ENCODE measurements at places on chromosomes 7 and 10.
A peak's percentile ranks its signal among the peaks of the same experiment; 100 is the strongest.

DNA sequence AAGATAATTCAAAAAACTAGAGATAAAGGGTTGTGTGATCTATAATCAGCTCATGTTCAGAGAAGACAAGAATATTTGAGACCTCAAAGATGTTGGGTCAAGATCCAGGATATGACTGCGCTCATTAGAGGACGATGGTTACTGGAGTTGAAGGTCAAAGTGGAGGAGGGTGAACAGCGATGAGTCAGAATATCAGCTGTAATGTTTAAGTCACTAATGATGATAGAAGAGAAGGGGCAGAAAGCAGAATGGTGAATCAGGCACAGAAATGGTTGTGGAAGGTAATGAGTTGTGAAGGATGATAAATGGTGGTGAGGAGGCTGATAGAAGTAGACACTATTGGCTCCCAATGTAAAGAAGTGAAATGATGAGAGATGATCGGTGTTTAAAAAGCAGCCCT is 540.3 kb downstream of the INHBA start:
- DNase-seq: no peak

GRCh38 chr10:63227207-63227895 is 94.2 kb downstream of the NRBF2 start:
- no peak for DNase-seq

DNA sequence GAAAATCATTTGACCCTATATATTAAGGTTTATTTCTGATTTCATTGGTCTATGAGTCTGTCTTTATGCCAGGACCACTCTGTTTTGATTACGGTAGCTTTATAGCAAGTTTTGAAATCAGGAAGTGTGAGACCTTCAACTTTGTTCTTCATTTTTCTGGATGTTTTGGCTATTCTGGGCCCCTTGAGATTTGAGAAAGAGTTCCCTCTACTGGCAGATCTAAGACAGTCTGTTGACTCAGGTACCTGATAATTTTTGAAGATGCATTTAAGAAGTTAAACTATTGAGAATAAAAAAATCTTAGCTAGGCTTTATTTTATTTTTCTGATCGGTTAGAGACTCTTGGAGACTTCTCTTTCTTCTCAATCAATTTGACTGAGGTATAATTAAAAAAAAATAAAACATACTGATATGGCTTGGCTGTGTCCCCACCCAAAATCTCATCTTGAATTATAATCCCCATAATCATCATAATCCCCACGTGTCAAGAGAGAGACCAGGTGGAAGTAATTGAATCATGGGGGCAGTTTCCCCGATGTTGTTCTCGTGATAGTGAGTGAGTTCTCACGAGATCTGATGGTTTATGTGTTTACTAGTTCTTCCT is 209.2 kb downstream of the SNX10 start:
- DNase-seq: peak; percentile 36

GRCh38 chr7:22210355-22210754 is 146.6 kb downstream of the RAPGEF5 start:
- DNase-seq: no peak

GRCh38 chr7:51961804-51962203 is 645.2 kb upstream of the COBL start:
- DNase-seq: no peak

DNA sequence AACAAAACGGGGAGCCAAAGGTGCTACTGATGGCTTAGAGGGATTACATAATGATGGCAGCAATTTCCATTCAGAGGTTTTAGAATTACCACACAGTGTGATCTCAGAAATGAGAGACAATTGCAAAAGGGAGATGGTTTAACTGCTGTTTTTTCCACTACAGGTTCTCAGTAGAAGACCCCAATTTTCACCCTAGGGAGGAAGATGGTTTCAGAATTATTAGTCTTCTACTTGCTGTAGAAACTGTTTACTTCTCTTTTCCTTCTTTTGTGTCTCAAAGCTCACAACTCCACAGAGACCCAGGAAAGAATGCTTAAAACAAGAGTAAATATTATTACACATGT is 226.5 kb downstream of the INHBA start:
- DNase-seq: no peak

GRCh38 chr10:514137-514671 is 175.3 kb downstream of the DIP2C start:
- peak; percentile 47 for DNase-seq

- DNase-seq: no peak
Measured at GRCh38 chr7:55963584-55964168, 709 bp upstream of the NIPSNAP2 start.

DNA sequence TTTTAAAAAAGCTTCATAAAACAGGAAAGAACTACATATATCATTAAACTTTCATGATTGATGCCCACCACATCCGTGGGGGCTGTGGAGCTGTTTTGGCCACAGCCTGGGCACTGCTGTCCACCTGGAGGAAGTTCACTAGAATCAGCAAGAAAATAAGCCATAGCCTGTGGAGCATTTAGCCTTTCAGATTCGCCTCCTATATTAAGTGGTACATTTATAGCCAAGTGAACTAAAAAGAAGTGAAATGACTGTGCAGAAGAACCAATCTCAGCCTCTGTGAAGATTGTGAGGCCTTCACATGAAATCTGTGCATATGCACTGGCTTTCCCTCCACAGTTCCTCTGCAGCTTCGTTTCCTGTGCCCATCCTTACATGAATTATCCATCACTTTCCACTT is 23.5 kb downstream of the WNT16 start:
- no peak for DNase-seq

DNA sequence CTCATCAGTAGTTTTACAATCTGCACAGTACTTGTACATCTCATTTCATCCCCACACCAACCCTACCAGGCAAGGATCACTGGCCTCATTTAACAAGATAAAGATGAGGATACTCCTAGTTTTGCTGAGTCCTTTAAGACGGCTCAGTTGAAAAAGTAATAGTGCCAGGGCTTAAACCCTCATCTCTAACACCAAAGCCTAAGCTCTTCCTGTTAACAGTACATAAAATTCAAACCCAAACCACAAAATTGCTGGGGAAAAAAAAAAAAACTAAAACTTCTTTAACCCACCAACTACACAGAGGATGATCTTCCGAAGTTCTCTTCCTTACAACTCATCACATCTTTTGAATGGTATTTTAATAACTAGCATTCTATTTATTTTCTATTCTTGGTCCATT is 1.3 kb downstream of the SAR1A start:
- no peak for DNase-seq

- DNase-seq: no peak
Measured at GRCh38 chr10:87862679-87863052, 667 bp downstream of the KLLN start.

DNA sequence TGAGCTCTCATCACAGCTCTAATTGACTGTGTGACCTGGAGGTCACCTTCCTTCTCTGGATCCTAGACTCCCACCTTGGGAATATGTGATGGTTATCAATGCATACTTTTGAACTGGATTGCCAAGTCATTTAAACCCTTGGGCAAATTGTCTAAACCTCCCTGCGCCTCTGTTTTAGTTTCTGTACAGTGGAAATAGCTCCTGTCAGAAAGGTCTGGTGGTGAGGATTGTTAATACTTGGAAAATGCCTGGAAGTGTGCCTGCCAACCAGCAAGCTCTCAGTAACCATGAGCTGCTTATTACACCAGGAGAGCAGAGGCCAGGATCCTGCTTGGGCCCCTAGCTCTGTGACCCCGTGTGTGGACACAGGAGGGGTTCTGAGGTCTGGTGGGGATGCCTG is 108.7 kb upstream of the PPIF start:
- DNase-seq: no peak

DNA sequence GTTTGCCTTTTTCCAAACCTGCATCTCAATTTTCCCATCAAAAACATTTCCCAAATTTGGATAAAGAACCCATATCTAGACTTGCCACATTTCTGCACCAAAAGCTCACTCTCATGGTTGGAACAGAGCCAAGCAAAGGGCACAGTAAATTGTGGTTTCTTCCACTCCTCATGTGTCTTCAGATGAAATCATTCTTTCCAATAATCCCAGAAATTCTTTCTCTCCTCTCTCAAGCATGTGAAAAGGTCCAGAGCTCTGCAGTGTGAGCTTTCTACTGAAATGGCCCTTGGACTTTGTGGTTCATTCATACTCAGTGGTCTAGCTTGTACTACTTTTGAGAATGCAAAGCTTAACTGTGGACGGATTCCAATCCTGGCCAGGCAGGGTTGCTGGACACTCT is 19.8 kb downstream of the PRSS2 start:
- no peak for DNase-seq

GRCh38 chr10:87551326-87551725 is 46.6 kb downstream of the MINPP1 start:
- no peak for DNase-seq

GRCh38 chr7:26684447-26684846 is 179.9 kb downstream of the SKAP2 start:
- no peak for DNase-seq

GRCh38 chr10:63595072-63595471 is 73.9 kb downstream of the REEP3 start:
- no peak for DNase-seq

- DNase-seq: no peak
Measured at GRCh38 chr10:8183241-8183704, 128.8 kb downstream of the GATA3 start.

- DNase-seq: no peak
Measured at GRCh38 chr10:119461923-119462322, 80.6 kb downstream of the RGS10 start.

- no peak for DNase-seq
Measured at GRCh38 chr10:130453721-130454542, 317.7 kb downstream of the GLRX3 start.

GRCh38 chr7:125504848-125505247 is 575.2 kb upstream of the POT1 start:
- DNase-seq: no peak

DNA sequence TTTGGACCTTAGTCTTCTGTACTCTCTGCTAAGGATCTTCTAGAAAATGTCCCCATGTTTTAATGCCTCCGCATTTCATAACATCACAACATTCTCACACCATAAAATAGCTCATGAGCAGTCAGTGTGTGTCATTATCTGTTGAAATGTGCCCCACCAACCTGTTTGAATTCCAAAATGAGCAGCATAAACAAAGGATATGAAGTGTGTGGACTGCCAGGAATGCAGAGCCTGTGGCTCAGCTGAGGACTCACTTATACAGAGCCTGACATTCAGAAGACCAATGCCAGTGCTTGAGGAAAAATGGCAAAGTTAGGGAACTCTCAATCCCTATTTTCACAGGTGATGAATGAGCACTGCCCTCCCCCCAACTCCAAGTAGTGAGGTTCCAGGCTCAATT is 621.4 kb downstream of the POM121L12 start:
- no peak for DNase-seq

DNA sequence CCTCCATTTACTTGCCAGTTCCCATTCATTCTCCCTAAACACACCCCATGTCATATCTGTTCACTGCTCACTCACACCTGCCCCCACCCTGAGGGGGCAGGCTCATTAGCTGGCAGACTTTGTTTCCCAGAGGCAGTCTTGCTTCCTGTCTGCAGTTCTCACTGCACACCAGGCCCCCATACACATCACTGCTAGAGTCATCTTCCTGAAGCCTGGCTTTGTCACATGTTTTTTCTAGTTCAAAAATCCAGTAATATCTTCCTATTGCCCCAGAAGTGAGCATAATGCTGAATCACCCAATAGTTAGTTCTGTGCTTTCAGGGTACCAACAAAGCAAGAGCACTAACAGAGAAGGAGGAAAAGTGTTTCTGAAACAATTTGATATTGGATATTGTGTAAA is 1.9 kb downstream of the LRRC72 start:
- DNase-seq: no peak

DNA sequence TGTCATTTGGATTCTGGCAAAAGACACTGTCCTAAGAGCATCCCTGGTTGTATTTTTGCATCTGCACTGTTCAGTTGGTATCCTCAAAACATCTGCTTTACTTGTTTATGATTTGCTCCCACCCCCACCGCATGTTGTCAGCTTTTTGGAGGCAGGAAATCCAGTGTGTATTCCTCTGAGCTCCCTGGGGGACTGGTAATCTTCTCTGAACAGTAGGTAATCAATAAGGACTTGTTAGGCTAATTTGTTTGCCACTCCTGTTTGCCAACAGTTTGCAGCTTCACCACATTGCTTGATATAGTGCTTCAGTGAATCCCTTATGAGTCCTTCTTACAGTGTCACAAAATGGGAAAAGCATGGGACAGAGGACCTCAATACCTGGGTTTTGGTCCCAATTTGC is 49.1 kb downstream of the FEZF1 start:
- no peak for DNase-seq

DNA sequence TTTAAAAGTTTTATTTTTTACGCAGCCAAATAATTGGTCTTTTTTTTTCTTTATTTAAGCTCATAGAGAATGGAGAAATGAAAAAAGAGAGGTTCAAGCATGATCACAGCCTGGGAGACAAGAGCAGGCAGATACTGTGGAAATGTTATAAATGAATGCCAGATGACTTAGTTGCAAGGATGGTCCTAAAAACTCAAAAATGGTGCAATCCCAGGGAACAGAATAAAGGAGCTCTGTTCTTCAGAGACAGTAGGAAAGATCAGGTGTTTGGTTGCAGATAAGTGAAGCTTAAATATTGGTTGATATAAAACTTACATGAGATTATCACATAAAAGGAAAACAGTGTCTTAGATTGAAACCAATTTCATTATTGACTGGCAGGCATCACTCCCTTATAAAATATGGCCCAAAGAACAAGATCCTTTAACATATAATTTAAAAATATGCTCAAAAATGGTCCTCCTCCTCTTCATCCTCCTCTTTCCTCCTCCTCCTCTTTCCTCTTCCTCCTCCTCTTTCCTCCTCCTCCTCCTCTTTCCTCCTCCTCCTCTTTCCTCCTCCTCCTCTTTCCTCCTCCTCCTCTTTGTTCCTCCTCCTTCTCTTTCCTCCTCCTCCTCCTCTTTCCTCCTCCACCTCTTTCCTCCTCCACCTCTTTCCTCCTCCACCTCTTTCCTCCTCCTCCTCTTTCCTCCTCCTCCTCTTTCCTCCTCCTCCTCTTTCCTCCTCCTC is 18.6 kb downstream of the GNAT3 start:
- DNase-seq: no peak

- peak; percentile 48 for DNase-seq
Measured at GRCh38 chr10:103921750-103922195, 3.8 kb upstream of the STN1 start.

- no peak for DNase-seq
Measured at GRCh38 chr10:48205918-48206317, 68.6 kb downstream of the FRMPD2 start.

DNA sequence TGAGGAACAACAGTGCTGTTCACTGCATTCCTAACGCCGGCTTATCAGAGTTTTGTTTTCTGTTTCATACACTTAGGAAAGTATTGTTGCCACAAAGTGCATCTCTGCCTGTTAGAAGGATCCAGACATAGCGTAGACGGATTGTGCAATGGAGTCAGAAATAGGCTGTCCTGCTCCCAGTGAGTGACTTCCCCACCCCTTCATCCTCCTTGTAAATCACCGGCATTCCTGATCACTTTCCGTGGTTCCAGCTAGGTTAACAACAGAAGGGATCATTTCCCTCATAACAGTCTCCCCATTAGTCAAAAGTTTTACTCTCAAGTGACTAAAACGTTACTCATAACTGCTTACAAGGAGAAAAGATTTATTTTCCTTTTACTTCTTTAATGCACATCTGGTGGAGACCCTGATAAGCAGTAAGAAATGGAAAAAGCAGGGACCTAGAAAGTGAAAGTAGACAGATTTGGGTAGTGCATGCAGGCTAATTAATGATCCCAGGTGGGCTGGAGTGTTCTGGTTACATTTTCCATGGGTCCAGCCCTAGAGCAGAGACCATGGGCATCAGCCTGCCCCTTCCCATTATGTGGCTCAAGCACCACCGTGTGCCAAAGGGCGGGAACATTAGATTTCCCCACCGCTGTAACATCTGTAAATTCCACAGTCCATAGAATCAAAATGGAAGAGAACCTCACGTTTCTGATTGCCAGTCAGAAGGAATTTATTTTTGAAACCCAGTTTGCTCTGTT is 395.1 kb upstream of the GALNT17 start:
- DNase-seq: no peak

- DNase-seq: no peak
Measured at GRCh38 chr10:99693933-99694583, 34.7 kb downstream of the ENTPD7 start.

Measured in HuH-7 (cell line).